Fibroblast of mammary gland (primary cell): ENCODE measurements at places on chromosomes 13 and 19.
A peak's percentile ranks its signal among the peaks of the same experiment; 100 is the strongest.

GRCh38 chr13:94325650-94326049 lies 153.8 kb downstream of the DCT start:
- peak; percentile 79 for DNase-seq

DNA sequence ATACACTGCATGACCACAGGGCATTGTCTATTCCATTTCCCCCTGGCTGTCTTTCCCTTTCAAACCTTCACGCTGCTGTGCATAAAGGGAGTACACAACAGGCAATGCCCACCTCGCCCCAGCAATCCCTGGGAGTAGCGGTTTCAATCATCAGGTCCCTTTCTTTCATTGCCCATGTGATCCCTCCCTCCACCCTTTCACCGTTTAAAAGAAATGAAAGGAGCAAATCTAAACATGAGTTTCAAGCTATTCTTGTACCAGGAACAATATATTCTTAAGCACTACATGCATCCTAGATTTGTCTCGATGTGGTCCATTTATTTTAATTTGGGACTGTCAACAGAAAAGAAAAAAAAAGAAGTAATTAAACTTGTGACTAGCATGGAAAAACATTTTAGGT lies 123.4 kb upstream of the ARGLU1 start:
- DNase-seq, result no peak

GRCh38 chr13:80977168-80977567 lies 636.2 kb upstream of the SPRY2 start:
- no peak for DNase-seq

DNA sequence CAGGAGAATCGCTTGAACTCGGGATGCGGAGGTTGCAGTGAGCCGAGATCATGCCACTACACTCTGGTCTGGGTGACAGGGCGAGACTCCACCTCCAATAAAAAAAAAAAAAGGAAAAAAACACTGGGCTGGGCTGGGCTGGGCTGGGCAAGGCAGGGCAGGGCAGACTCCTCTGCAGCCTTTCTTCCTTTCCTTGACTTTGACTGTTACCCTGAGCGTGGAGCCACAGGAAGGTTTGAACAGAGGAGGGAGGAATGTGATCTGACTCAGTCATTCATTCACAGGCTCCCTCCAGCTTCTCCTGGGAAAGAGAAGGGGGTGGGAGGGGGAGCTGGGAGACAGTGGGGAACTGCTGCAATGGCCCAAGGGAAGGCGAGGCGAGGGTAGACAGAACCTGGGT lies 2.7 kb upstream of the ACTN4 start:
- DNase-seq, result no peak
